ENCODE measurements at places on chromosomes 1 and 21. TPM values are rescaled to one million over a fixed set of nuclear protein-coding genes. Genes with fewer than 3 reads are reported as not detected.

DNA sequence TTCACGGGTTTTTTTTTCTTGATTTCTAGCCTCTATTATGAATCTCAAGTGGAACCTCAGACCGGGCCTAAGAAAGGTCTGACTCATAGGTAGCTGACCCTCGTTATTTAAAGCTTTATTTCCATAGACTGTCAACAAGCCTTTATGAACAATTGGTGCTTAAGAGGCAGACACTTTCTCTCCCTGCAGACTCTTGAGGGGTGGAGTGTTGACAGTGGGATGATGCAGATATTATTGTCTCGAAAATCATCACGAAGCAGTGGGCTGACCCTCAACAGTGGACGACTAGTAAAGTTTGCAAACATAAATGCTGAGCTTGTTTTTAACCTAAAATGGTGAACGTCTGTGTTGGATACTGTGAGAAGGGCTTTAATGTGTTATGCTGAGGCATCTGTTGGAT lies 1.8 kb downstream of the SFT2D2 start:
- peak overlapping the region; percentile 96 for H3K4me3 ChIP-seq
- no peaks in the 10 kb centered on the region for H3K27me3 ChIP-seq
- peaks cover 3% of the 10 kb centered on the region for H3K36me3 ChIP-seq
- no peak for DNase-seq

Gene SEC16B
- total RNA-seq: 3.2 TPM

- H3K27ac ChIP-seq: no peak overlapping the region
- H3K4me3 ChIP-seq: no peak overlapping the region
- no peaks in the 10 kb centered on the region for H3K27me3 ChIP-seq
- DNase-seq: no peak
- H3K4me1 ChIP-seq: peaks cover 2% of the 10 kb centered on the region
- H3K36me3 ChIP-seq: no peaks in the 10 kb centered on the region
Observed at GRCh38 chr1:239558559-239558958, 172.2 kb downstream of the CHRM3 start.

Gene WLS
- total RNA-seq: 203 TPM

DNA sequence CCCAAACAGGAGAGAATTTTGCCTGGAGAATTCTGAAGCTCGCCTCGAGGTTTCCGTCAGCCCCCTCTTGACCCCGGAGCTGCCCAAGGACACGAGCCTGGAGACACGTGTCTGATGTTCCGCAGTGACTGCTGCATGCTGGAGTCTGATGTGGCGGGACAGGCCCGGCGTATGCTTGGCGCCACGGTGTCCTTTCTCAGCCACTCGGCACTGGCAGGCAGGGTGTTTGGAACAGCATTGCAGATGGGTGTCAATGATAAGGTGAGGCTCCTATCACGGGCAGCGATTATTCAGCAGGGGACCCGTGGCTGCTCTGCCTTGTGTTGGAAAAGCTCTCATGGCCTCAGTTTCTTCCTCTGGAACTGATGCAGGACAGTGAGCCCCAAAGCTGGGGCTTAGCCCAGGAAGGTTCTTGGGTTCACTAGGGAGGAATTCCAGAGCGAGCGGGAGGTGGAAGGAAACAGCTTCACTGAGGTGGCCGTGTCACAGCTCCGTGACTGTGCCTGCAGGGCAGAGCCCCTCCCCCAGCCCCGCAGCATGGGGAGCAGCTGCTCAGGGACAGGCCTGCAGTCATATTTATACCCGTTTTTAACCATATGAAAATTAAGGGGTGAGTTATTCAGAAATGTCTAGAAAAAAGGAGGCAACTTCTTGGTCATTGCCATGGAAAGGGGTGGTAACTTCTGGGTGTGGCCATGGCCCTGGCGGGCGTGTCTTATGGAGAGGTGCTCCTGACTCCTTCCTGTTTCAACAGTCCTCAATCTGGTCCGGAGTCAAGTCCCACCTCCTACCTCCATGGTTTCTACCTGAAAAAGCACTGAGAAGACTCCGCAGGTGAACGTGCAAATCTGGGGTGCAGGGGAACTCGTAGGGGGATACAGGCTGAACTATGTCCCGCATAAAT lies 123.4 kb downstream of the SIK1 start:
- H3K4me1 ChIP-seq: peaks cover 15% of the 10 kb centered on the region
- no peak overlapping the region for H3K4me3 ChIP-seq
- DNase-seq: no peak
- H3K27me3 ChIP-seq: no peaks in the 10 kb centered on the region
- H3K27ac ChIP-seq: no peak overlapping the region

DNA sequence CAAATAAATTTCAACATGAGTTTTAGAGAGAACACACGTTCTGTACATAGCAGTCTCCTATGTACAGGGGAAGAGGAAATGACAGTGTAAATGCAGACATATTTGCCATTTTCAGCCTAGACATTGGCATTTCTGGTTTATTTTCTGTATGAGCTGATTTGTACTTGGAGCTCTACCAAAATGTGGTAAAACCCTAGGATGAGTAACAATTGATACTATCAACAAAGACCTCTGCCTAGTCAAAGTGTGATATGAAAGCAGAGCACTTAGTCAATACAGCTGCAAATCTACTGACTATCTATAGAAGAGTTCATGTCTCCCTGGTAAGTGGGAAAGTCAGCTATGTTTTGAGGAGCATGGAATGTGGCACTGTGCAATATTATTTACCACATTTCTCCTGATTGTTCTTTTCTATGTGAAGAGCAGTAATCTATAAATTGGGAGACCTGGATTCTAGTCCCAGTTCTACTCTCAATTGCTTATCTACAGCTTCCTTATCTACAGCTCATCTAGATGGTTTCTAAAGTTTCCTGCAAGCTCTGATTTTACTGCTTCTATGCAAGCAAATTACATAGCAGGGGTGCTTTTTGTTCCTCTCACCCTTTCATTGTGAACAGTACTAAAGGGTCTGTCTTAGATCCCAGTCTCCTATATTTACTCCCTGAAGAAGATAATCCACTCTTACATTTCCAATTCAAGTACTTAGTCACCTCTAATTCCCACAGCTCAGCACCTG lies 334.2 kb downstream of the NTNG1 start:
- no peaks in the 10 kb centered on the region for H3K4me1 ChIP-seq
- no peak overlapping the region for H3K27ac ChIP-seq
- no peaks in the 10 kb centered on the region for H3K27me3 ChIP-seq
- no peak for DNase-seq
- no peaks in the 10 kb centered on the region for H3K36me3 ChIP-seq

Gene PI4KB
- 77.6 TPM for total RNA-seq

All from mesothelial cell of epicardium (in vitro differentiated cells).